ENCODE measurements at places on chromosomes 16 and 17.

DNA sequence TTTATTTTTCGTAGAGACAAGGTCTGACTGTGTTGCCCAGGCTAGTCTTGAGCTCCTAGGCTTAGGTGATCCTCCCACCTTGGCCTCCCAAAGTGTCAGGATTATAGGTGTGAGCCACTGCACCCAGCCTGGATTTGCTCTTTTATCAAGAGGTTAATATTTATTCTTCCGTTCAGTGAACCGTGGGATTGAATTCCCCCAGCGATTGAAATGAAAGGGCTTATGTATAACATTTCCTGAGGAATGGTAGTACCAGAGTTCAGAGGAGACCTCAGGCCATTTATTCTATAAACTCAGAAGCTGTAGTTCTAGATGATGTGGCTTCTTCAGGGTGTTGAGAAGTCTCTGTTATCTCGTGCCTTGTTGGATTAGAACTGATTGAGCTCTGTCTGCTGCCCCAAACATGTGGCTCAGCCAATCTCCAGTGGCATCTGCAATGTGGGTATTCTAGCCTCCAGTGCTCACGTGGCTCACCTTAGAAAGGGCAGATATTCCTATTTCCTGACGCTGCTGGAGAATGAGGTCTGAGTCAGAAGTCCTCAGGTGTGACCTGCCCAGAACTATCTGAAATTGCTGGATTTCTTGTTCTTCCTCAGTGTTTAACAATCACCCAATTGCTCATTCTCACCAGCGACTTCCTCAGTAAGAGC lies 22.5 kb downstream of the HMOX2 start:
- no peak for DNase-seq

DNA sequence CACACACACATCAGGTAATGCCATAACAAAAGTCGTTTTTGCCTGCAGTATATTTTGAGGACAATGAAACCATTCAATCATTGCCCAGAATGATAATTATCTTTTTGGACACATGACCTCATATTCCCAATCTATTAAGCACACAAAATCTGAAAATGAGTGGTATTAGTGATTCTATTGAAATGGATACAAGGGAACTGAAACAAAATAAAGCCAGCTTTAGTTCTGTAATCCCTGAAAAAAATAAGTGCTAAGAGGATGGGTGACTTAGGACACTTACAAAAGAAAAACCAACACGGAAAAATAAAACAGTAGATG lies 128.3 kb upstream of the MAF start:
- DNase-seq: no peak

DNA sequence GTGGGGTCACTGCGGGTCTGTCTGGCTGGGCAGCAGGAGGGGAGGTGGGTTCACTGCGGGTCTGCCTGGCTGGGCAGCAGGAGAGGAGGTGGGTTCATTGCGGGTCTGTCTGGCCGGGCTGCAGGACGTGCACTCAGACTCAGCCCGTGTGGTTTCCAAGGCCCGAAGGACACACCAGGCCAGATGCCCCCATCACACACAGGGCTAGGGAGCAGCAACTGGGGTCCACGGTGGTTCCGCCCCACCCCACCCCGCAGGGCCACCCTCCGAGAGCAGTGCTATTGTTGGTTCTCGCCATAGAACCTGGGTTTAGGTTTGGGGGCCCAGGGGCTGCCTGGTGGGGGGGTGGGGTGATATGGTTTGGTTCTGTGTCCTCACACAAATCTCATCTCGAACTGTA lies 5.8 kb upstream of the CIAO3 start:
- DNase-seq: no peak

- DNase-seq: no peak
Observed at GRCh38 chr16:82874672-82875071, 247.9 kb downstream of the CDH13 start.

DNA sequence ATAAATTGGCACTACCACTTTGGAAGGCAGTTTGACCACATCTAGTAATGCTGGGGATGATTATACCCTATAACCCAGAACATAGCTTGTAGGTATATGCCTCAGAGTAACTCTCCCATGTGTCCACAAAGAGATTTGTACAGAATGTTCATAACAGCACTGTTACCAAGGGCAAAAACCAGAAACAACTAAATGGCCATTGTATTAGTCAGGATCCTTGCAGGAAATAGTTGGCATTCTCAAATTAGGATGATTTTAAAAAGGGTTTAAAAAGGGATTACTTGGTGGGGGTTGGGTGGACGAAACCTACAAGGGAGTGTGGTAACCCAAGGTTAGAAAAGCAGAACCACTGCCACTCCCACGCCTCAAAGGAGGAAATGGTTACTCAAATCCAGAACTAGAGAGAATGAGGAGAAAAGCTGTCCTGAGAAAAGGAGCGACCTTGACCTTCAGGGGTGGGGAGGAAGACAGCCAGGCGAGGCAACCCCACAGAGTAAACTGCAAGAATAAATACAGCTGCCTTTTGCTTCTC lies 2.1 kb downstream of the CPPED1 start:
- no peak for DNase-seq

GRCh38 chr17:68321556-68321954 lies 30.3 kb downstream of the ARSG start:
- no peak for DNase-seq

DNA sequence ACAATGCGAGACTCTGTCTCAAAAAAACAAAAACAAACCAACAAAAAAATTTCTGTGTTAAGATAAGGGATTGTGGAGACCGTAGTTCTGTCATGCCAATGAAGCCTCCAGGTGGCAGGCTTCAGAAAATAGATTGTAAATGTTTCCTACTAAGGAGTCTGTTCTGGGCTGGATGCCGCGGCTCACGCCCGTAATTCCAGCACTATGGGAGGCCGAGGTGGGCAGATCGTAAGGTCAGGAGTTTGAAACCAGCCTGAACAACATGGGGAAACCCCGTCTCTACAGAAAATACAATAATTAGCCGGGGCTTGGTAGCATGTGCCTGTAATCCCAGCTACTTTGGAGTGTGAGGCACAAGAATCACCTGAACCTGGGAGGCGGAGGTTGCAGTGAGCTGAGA lies 4.4 kb upstream of the SNX29 start:
- DNase-seq: no peak

GRCh38 chr17:74290340-74290739 lies 16.3 kb downstream of the DNAI2 start:
- DNase-seq: peak; percentile 53

GRCh38 chr16:66344533-66345145 lies 21.9 kb upstream of the CDH5 start:
- DNase-seq: no peak

GRCh38 chr17:19398301-19399181 lies 11.6 kb upstream of the MFAP4 start:
- DNase-seq: peak; percentile 72

GRCh38 chr17:40025559-40025958 lies 10.3 kb downstream of the CSF3 start:
- no peak for DNase-seq

GRCh38 chr17:630801-631200 lies 83.8 kb downstream of the VPS53 start:
- no peak for DNase-seq

DNA sequence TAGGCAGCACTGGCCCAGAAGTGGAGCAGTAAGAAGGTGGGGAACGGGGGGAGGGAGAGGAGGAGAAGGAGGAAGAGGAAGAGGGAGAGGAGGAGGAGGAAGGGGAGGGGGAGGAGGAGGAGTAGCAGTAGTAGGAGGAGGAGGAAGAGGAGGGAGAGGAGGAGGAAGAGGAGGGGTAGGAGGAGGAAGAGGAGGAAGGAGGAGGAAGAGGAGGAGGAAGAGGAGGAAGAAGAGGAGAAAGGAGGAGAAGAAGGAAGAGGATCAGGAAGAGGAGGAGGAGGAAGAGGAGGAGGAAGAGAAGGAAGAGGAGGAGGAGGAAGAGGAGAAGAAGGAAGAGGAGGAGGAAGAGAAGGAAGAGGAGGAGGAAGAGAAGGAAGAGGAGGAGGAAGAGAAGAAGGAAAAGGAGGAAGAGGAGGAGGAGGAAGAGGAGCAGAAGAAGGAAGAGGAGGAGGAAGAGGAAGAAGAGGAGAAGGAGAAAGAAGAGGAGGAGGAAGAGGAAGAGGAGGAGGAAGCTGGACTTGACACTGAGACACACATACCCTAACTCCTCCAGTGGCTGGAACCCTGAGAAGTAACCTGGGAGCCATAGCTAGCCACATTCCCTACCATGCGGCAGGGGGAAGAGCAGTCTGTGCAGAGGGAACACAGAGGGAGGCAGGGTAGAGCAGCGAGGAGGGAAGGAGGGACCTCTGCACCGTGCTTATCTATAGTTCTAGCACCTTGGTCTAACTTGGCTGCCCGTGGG lies 35.8 kb downstream of the LRRC75A start:
- DNase-seq: no peak

DNA sequence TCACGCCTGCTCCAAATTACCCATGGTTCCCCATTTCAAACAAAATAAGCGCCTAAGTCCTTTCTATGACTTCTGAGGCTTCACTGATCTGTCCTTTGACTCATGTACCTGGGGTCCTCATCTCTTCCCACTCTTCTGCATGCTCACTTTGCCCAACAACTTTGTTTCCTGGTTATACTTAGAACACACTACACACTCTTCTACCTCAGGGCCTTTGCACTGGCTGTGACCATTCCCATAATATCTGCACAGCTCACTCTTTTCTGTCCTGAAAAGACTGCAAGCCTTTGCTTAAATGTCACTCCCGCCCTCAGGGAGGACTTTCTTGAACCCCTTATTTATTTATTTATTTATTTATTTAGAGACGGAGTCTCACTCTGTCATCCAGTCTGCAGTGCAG lies 14.1 kb downstream of the CDH1 start:
- DNase-seq: no peak

DNA sequence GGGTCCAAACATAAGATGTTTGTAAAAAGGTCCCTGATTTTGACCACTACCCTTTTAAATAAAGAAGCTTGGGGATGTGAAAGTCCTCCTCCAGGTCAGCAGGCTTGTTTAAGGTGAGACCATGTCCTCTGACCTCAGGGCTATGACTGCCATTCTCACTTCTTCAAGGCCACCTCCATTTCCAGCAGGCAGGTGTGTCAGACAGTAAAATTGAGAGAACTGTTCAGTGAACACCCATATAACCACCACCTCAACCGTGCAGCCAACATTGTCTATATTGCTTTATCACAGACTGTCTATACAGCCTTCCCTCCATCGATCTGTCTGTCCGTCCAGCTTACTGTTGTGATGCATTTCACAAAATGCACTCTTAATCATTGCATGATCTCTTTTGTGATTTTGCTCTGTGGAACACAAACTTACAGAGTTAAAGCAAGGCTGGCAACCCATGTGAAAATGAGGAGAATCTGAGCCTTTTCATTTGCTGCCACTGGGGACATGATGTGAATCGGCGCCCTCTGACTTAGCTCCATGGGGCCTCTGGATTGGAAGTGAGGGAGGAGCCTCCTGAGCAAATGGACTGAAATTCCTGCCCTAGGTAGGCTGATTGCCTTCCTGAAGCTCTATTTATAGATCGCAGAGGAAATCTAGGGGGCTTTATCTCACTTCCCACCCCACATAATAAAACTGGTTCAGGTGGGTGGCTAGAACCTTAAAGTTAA lies 53.8 kb downstream of the ZNRF1 start:
- DNase-seq: no peak

GRCh38 chr17:12815642-12816141 lies 26.4 kb downstream of the ARHGAP44 start:
- DNase-seq: no peak

DNA sequence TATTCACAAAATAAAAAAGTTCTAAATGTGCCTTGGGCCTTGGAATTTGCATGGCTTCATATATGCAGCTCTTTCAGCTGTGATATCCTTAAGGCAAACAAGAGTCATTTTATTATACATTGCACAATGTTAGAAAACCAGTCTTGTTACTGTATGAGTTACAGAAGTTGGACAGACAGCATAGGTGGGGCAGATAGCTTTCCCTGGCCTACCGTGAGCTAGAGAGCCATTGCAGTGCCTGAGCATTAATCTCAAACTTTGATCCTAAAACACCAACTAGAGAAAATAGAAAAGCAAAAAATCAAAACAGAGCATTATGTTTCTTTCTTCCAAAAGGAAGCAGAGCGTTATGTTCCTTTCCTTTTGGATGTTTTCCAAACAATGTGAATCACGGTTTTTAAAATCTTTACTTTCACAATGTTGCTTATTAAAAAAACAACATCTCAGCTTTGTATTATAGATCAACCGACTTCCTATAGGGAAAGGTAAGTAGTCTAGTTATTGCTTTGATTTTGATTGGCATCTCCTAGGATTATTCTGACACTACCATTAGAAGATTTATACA lies 32.2 kb downstream of the ARHGAP44 start:
- no peak for DNase-seq

DNA sequence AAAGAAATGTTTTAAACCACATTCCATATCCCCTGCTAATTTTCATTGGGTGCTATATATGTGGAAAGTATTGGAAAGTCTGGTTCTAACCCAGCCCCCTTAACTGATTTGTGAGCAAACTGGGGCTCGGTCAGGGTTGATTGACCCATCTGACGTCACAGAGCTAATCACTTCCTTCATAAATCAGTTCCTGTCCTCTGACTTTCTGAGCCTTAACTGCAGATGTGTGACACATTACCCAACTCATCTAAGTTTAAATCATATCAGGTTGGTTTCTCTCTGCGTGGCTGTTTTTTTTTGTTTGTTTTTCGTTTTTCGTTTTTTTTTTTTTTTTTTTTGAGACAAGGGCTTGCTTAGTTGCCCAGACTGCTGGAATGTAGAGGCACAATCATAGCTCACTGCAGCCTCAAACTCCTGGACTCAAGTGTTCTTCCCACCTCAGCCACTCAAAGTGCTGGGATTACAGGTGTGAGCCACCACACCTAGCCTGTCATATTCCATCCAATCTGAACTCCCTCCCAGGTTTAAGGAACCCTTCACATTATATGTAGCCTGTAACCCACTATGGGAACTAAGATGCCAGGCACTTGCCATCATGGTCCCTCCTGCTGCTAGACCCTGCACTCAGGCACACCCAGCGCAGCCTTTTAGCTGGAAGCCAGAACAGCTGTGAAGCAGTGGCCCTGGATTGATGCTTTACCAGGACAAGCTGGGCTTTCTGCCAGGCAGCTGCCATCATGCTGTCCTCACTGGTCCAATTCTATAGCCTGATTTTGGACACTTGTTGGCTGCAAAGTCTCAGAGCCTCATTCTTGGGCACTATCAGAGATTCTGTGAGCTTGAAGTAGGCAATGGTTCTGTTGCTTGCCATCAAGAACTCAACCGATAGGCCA lies 6.9 kb upstream of the BPTF start:
- DNase-seq: no peak

DNA sequence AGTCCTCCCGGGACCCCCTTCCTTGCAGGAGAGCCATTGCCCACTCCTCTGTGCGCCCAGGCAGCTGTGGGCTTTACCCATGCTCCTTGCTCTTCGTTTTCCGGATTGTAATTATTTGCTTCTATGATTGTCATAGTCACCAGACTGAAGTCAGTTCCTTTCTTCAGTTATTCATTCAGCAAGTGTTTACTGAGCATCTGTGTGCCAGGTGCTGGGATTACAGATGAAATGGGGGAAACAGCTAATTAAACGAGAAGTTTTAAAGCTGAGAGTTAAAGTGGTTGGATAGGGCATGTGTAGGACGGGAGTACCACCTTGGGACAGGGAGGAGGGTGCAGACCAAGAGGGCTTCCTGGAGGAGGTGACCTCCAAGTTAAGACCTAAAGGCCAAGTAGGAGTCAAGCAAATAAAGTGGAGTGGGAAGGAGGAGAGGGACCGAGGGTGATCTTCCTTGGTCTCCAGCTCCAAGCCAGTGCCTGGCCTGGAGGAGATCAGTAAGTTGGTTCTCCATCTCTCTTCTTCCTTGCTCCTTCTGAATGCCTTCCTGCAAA lies 126.6 kb downstream of the OR1D5 start:
- DNase-seq: no peak

- peak; percentile 79 for DNase-seq
Observed at GRCh38 chr16:67528222-67528869, at the start of gene RIPOR1. Gene RIPOR1 (plus strand): TSS chr16:67528829. CDS start chr16:67538447, 9,618 bp downstream.

Data from left cardiac atrium (tissue), 4 donors.